HuH-7.5 (cell line): ENCODE measurements at places on chromosomes 7 and 10.

DNA sequence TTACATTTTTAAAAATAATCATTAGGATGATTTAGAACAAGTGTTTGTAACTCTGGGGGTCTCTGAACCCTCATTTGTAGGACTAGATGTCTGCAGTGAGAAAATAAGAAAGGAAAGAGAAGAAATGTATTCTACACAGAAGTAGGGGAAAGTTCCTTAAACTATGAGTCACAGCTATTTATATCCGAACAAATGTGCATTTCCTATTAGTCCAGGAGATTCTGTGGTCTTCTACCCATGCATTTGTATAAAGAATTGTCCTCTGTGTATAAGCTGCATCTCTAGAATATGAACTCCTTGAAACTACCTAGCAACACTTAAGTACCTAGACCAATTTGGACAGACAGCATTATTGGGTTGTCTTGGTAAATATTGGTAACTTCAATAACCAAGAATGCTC lies 15.9 kb upstream of the CD36 start:
- no peak for DNase-seq

- no peak for DNase-seq
Observed at GRCh38 chr10:132638130-132638515, 100.5 kb downstream of the INPP5A start.

DNA sequence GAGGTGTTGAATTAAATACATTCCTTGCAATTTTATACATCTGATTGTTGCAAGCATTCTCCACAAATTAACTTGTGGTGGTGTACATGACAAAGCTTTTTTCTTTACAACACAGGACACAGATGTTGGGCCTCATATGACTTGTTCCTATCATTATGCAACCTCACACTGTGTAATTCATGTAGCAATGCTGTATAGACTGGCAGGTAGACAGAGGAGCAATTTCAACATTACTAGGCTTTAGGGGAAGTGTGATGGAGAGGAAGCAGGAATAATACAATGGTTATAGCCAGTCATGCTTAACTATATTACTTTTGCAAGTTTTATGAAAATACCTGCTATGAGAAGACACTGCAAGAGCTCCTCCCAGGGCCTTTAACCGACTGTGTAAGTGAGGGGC lies 832.1 kb downstream of the CNTNAP2 start:
- no peak for DNase-seq

GRCh38 chr7:284762-285722 lies 4.9 kb upstream of the FOXL3 start:
- peak; percentile 72 for DNase-seq

GRCh38 chr10:45550903-45551786 lies 121.4 kb downstream of the ZFAND4 start:
- DNase-seq = no peak

DNA sequence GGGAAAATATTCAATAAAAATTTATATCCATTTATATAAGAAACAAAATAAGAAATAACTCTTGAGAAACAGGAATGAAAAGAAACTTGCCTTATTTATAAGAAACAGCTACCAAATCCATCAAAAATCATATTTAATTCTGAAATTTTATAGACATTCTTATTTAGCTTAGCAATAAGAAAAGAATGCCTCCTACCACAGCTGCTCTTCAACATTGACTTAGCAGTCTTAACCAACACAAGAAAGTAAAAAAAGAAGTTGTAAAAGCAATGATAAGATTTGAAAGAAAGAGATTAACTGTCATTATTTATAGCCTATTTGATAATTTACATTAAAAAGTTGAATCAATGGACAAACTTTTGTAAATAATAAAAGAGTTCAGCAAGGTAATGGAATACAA lies 212.8 kb downstream of the ZNF365 start:
- DNase-seq = no peak

DNA sequence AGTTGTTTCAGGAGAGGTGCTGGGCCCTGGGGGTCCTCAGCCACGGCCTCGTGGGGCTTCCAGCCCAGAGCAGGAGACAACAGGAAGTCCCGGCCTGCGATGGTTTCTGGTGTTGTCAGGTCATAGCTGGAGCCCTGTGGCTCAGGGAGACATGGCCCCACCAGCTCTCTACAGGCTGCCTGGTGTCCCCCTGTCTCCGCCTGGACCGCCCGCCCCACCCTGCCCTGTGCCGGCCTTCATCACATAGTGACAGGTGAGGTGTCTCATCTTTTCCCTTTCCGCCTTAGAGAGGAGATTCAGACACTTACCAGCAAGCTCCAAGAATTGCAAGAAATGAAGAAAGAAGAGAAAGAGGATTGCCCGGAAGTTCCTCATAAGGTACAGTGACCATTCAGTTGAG lies 35.8 kb downstream of the IQCE start:
- no peak for DNase-seq

DNA sequence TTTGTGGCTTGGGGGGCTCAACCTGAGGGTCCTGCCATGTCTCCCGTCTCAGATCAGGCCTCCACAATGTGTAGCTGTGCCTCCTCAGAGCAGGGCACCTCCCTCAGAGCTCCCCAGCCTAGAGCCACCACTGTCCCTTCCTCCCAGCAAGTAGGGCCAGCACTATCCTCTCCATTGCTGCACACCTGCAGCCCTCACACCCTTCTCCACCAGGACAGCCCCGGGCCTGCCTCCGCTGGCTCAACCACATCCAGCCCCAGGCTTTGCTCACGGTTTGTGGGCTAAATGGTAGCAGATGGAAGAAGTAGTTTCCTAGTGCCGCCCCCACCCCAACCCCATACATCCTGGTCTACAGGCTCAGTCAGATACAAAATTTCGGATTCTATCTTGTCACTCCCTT lies 10.1 kb downstream of the NFKB2 start:
- DNase-seq = no peak

DNA sequence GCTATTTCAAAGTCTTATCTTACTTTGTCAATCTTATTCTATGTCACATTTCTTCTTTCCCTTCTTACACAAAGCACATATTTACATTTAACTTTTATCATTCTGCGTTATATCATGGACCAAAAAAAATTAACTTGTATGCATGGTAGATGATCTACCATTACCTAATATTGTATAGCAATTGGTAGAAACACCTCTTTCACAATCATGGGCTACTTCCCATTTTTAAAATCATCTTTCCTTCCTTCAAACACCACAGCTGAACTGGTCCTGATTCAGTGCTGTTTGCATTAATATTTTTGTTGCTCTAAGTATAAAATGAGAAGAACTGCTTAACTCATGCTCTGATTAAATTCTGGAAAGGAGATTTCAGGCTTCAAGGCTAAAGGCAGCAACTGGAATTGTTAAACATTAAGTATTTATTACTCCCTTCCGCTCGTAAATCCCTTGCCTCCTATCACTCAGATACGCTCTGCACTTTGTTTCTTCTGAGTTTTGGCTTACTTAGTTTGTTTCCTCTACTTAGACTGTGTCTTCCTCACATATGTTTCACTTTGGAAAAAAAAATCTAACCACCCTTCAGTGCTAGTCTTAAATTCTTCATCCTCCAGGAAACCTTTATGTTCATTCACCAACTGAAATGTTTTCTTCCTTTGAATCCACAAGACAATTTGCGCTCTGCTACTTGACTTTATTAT lies 901.4 kb downstream of the PCDH15 start:
- DNase-seq = no peak

GRCh38 chr7:5388273-5388901 lies 35.2 kb downstream of the TNRC18 start:
- no peak for DNase-seq

DNA sequence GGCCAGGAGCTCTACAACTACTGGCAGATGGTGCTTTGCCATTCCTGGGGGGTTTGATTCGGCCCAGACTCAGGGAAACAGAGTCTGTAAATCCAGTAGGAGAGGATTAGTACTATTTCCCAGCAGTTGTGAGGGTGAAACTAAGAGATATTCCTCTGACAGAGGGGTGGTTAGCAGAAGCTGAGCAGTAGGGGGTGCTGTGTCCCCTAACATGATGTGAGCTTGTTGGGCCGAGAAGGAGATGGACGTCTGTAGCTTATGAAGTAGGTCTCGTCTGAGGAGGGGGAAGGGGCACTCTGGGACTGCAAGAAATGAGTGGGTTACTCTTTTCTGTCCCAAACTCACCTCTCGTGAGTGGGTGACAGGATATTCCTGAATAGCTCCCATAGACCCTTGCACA lies 179.2 kb upstream of the MBL2 start:
- DNase-seq = peak; percentile 17

- peak; percentile 13 for DNase-seq
Observed at GRCh38 chr7:95511716-95512260, 26.0 kb downstream of the ASB4 start.

DNA sequence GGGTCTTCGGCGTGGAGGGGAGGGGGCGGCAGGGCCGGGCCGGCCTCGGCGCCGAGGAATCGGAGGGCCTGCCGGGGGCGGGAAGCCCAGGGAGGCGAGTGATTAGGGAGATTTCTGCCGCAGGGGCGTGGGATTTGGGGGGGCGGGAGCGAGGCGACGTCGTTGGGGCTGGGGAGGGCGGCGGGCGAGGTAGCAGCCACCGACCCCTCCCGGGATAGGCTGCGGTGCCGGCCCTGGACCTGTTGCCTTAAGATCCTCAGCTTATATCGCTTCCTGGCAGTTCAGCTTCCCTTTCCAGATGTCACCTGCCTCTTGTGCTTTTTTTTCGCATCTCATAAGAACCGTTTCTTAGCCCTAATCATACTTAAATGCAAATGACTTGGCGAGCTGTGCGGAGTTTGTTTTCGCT lies 655 bp downstream of the LMTK2 start:
- no peak for DNase-seq

DNA sequence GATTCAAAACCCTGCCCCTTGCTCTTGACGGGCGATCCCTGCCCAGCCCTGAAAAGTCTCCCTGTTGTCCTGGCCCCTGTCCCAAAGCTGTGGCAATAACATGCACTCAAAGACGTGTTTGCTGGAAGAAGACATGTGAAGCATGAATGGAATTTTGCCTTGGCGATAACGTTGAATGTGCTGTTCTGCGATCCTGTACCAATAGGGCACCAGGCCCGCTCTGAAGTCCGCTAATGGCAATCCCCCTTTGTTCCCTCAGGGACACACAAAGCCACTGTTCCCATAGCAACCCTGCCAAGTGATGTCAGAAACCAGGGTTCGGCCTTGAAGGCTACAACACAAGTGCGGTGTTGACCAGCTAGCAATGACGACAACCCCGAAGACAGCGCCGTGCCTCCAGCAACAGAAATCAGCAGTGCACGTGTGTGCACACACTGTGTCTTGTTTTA lies 284.6 kb downstream of the KLF6 start:
- DNase-seq = no peak

DNA sequence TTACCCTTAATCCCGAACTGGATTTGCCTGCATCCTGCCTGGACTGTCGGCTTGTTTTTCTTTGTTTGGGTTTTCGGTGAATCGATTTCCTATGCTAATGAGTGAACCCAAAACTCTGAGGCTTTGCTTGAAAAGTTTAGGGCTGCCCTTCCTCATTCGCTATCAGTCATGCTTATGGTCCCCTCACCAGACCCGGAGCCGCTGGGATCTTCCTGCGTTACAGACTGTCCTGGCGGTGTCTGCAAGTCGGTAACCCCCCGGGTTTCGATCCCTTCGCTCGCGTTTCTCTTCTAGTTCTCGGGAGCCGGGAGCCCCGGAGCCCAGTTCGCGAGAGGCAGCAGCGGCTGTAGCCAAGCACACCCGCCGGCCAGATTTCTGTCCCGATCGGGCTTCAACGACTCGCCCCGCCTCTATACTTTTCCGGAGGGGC lies 2.2 kb downstream of the EMX2 start:
- DNase-seq = no peak
